IPS DF 19.7 (cell line): ENCODE measurements at places on chromosomes 1 and 21.

GRCh38 chr1:94045465-94046056 lies 75.4 kb downstream of the ABCA4 start:
- peak; percentile 91 for DNase-seq

DNA sequence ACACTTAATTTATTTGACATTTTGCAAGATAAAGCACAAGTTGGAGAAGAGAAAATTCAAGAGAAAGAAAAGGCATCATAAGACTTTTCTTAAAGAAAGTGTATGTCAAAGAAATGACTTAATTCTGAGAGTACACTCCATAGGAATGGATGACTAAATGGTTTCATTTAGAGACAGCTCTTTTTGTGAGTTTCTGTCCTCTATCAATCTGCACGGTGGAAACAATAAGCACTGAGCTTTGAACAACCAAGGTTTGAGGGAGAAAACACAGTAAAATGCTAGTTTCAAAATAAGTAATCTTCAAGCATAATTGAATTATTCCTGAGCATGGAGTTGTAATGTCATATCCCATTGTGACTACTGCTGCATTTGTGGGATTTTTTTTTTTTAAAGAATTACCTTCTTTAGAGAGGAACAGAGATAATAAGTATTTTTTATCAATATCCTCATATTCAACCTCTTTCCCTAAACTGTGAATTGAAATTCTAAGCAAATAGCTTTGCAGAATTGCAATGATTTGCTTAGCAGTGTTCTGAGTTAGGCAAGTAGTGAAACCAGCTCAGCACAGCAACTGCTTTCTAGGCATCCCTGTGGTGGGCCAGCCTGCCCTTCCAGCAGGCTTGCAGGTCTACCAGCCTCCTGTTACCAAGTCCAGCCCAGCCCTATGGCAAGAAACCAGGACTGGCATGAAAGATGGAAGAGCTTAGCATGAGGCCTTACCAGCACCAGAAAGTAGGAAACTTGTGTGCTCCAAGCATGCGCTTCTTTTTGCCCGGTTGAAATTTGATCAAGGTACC lies 38.2 kb downstream of the KCNJ6 start:
- no peak for DNase-seq

- no peak for DNase-seq
These were observed 12.0 kb upstream of the PCBP3 start for GRCh38 chr21:45631540-45631939.

DNA sequence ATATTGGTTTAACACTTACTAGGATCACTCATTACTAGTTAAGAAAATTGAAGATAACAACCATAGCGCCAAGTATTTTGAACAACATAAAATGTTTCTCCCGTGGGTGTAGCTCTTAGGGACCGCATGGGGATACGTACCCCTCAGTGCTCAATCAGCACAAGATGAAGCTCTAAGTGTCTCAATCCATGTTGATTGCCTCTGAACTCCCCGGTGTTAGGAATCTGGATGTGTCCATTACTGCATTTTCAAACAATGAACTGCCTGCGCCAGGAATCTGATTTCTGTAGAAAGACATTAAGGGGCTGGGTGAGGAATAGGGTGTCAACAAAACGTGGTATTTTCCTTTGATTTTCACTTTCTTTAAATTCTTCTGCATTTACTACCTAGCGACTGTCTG lies 100.2 kb downstream of the LMO4 start:
- no peak for DNase-seq

DNA sequence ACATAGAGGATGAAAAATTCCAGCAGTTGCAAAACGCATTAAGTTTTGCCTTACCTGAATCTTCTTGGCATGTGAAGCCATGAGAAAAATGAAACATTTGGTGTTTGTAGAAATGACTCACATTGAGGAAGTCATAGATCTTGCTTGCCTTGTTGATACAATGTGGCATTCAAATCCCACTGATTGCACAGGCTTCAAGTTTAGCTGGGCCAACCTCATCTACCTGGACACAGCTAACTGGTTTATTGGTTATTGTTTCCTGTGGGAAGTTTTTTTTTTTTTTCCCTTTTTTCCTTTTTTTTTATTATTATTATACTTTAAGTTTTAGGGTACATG lies 168.9 kb upstream of the C21orf91 start:
- DNase-seq: no peak

DNA sequence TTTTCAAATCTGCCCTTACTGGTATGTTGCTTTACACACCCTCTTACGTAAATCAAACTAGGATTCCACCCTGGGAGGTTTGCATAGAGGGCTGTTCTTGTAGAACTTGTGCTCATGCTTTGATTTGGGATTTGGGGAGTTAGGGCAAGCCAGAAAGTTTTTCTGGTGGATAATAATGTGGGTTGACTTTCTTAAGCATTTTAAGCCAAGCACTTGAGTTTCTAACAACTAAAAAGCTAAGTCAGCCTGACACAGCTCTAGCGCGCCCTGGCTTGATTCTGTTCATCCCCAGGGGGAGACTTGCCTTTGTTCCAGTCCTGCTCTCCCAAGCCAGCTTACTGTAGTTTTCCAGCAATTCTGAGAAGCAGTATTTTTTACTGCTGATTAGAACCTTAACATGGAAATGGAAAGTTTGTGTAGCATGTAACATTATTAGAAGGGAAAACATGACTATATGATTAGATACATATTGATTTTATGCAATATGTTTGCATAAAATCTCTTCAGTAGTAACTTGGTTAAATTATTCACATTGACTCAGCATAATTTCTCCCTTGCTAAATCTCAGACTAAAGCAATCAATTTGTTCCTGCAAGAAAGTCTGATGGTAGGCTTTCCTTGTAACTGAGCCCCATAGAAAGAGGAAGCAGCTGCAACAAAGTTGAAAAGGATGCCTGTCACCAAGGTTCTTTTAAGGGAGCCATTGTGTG lies 11.0 kb upstream of the PGD start:
- DNase-seq: no peak

DNA sequence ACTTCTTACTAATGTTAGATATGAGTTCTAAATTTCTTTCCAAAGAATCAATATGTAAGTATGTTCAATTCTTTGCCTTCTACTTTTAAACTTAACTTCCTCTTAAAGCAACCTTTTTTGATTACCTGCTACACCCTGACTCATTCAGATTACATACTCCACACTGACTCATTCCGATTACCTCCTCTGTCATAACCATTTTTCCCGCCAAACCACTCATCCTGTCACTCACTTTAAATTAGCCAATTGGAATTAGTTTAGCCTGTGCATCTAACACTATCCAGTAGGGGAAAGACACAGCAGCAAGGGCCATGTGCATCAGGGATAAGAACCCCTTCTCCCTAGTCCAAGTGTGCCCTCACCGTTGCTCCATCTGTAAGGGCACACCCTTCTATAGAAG lies 815.5 kb downstream of the BRINP3 start:
- DNase-seq: no peak

DNA sequence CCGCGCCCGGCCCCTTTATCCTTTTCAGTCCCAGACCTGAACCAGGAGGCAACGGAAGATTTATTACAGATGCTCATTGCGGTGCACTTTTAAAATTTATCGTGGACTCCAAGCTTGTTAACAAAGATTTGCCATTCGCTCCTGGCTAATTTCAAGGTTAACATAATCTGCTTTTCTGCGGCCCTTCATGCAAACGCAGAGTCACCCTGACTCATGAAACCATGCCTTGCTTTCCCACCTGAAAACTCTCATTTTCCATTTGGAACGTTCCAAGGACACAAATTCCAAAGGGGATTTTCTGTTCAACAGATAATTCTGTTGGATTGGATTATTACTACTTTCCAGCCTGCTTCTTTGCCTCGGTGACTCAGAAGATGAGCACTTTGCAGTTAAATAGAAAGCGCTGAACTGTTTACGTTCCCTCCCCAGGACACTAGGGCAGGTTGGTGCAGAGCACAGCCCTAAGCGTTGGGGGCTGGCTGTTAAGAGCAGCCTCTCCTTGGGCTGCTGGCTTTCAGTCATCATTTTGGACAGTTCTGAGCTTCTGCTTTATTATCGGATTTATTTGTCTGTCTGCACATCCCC lies 51.1 kb downstream of the CD247 start:
- DNase-seq: no peak

- no peak for DNase-seq
These were observed 27.7 kb downstream of the CAPZB start for GRCh38 chr1:19457607-19458006.

DNA sequence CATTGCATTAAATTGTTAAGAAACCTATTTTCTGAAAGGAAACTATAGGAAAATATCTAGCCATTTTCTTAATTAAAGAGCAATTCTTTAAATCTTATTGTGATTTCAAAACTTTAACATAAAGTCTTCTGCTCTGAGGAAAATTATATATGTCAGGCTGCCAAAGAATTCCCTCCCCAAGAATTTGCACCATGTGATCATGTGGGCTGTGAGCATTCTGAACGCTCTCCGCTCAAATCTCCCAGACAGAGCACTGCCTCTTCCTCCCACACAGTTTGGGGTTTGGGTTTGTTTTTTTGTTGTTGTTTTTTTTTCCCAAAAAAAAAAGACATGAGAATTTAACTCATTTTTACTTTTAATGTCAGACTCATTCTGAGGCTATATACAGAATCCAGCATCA lies 155.9 kb upstream of the PALMD start:
- no peak for DNase-seq

- no peak for DNase-seq
These were observed 14.0 kb upstream of the TBX15 start for GRCh38 chr1:119002028-119002686.

DNA sequence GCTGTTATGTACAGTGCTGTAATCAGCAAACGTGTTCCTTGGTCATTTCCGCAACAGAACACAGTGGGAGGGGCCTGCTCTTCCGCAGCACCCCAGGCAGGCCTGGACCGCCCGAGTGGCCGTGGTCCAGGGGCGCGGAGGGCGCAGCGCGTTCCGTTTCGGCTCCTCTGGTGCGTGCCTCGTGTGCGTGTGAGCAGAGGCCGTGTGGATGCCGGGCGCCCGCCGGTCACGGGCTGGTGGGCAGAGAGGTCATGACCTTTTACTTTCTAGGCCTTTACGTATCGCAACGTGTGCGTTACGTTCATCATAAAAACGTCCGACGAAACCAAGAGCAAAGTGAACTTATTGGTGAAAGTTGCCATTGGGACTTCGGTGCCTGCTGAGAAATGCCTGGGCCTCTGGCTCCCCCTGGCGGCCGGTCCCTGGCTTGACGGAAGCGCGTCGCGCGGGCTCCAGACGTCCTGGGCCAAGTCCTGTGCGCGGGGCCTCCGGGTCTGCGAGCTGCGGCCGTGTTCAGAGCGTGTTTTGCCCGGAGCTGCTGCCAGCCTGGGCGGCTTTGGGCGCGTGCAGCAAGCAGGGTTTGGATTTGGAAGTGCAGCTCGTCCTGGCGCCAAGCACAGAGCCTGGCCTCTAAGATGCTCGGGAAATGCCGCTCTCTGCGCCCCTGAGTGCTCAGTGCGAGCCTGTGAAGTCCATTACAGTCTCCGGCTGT lies 34.4 kb downstream of the COL18A1 start:
- peak; percentile 47 for DNase-seq

GRCh38 chr1:112504661-112505399 lies 3.9 kb upstream of the WNT2B start:
- DNase-seq: no peak

DNA sequence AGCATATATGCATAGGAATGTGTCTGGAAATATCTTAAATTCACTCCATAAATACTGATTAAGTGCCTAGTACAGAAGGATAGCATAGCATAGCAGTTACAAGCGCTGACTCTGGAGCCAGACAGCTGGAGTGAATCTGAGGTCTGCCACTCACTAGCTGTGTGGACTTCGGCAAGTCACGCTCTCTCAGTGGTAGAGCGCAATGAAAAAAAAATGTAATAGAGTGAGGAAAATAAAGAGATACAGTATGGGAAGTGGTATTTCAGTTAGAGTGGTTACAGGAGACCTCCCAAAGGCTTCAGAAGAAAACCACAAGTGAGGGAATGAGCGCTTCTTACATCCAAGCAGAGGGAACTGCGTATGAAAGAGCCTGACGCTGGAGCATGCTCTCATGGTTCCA lies 338.9 kb upstream of the PRMT6 start:
- DNase-seq: no peak

GRCh38 chr1:6788946-6789345 lies 3.7 kb downstream of the CAMTA1 start:
- no peak for DNase-seq

DNA sequence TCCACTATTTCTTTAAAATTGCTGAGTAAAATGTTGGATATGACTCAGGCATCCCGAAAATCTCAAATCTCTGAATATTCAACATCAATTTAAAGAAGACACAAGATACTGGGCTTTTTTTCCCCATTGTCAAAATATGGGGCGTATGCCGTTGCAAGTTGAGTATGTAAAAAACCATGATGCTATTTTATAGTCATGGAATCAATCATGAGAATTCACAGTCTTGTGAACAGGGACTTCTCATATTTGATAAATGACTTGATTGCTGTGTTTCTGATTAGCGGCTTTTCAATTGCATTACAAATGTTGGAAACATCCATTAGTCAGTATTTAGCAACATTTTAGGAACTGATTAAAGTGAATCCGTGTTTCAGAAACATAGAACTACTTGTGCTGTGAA lies 45.3 kb downstream of the SETD4 start:
- DNase-seq: no peak

DNA sequence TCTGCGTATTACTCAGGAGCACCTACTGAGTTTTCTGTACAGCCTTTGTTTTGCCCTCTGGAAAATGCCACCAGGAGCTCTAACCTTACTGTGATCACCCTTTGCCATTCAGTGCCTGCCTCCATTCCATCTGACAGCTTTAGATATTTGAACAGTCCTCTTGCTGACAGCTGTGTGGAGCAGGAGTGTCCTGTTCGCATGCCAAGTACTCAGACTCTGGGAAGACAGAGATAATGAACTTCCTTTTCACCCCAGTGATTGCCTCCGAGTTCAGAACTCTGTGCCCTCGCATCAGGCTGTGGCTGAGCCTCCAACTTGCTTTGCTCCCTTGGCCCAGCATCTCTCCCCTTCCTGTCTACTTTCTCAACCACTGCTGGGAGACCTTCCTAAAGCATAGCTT lies 74.0 kb downstream of the CACNA1E start:
- DNase-seq: no peak

GRCh38 chr1:45612941-45613579 lies 10.8 kb downstream of the CCDC17 start:
- DNase-seq: no peak

GRCh38 chr1:5393603-5394002 lies 598.6 kb downstream of the NPHP4 start:
- DNase-seq: no peak

- DNase-seq: no peak
These were observed 40.2 kb upstream of the KIF1B start for GRCh38 chr1:10170239-10170574.

DNA sequence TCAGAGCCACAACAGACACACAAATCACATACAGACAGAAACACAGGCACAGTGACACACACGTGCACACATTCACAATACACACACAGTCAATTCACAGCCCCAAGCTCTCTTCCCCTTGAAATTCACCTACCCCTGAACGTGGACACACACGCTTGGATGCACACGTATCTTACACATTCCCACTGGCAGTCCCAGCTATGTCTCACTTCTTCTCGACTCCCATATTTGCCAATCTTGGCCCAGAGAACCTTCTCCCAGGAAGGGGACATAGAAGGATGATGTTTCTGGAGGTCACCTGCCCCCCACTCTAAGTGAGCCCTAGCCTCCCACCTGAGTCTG lies 1.6 kb downstream of the CRYBG2 start:
- no peak for DNase-seq
